ENCODE measurements at places on chromosomes 3 and 15.

DNA sequence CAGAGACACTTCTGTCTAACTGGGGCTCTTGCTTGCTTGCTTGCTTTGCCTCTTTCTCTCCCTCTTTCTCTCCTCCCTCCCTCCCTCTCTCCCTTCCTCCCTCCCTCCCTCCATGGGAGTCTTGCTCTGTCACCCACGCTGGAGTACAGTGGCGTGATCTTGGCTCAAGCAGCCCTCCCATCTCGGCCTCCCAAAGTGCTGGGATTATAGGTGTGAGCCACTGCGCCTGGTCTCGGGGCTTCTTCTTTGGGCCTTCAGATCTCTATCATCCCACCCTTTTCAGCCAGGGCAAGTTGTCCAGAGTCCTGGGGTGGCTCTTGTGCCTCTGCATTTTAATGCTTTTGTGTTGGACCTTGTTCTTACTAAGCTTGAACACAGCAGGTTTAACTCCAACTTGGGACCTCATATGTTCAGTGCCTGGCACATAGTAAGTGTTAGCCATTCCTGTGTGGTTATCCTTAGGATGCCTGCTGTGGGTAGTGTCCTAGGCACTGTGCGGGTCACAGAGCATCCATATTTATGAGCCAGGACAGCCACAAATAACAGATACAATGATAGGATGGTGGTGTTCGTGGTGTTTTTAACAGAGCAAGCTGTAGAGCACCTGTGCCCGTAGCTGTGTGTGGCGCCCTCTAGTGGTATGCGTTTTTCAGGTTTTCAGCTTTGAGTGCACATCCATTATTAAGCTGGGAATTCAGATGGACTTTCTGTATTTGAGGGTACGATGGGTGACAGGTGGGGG, 75.1 kb downstream of the CCK start:
- DNase-seq: peak; percentile 76

DNA sequence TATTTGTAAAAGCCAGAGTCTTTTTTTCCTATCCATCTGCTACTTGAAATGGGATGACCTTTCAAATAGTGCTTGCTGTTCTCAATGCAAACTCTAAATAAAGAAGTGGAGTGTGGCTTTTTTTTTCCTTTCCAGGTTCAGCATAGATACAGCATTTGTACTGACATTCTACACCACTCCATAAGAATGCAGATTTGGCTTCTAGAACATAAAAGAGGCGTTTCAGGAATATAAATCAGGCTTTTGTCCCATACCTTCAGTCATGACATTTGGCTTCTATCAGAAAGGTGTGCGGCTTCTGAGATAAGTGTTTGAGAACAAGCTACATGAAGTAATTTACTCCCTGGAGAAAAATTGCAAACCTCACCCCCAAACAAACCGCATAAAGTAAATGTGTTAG, 553.1 kb downstream of the FHIT start:
- DNase-seq: no peak

DNA sequence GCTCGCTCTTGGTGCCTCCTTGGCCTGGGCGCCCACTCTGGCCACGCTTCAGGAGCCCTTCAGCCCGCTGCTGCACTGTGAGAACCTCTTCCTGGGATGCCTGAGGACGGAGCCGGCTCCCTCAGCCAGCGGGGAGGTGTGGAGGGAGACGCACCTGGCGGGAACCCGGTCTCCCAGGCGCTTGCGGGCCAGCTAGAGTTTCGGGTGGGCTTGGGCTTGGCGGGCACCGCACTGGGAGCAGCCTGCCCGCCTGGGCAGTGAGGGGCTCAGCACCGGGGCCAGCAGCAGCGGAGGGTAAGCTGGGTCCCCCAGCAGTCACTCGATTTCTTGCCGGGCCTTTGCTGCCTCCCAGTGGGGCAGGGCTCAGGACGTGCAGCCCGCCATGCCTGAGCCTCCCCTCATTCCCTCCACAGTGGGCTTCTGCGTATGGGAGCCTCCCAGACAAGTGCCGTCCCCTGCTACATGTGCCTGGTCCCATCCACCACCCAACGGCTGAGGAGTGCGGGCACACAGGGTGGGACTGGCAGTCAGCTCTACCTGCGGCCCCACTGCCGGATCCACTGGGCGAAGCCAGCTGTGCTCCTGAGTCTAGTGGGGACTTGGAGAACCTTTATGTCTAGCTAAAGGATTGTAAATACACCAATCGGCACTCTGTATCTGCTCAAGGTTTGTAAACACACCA, 708.7 kb downstream of the VGLL3 start:
- no peak for DNase-seq

- DNase-seq: no peak
Observed at GRCh38 chr3:140344601-140345205, 333.2 kb upstream of the TRIM42 start.

DNA sequence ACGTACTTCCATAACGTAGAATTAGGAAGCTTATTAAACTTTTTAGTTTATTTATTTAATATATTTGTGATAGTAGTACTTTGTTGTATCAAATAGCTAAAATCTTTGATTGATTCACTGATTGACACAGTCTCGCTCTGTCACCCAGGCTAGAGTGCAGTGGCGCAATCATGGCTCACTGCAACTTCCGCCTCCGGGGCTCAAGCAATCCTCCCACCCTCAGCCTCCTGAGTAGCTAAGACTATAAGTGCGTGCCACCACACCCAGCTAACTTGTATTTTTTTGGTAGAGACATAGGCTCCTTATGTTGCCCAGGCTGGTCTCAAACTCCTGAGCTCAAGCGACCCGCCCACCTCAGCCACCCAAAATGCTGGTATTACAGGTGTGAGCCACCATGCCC, 5.7 kb downstream of the APH1B start:
- no peak for DNase-seq

Data from activated CD4-positive, alpha-beta T cell treated with anti-CD3 and anti-CD28 coated beads, Interleukin-2, Interleukin-6, amounts not matched to agents 100 ng/mL and 50 ng/mL, durations not matched to agents 16 hours and 8 hours (primary cell).